Fibroblast of the aortic adventitia (primary cell): ENCODE measurements at places on chromosomes 4 and X. TPM values are rescaled to one million over a fixed set of nuclear protein-coding genes. Genes with fewer than 3 reads are reported as not detected.

The DMD gene
- 10.3 and 30.3 TPM in 2 replicates for total RNA-seq

The TMSB15A gene
- total RNA-seq, result 1.4 TPM in 1 of 2 replicates, not detected in the other

The ZC4H2 gene
- 7.5 and 13.2 TPM in 2 replicates for total RNA-seq

The SRPX gene
- 142 and 242 TPM in 2 replicates for total RNA-seq

The SRPK3 gene
- 0.54 TPM in 1 of 2 replicates, not detected in the other for total RNA-seq

DNA sequence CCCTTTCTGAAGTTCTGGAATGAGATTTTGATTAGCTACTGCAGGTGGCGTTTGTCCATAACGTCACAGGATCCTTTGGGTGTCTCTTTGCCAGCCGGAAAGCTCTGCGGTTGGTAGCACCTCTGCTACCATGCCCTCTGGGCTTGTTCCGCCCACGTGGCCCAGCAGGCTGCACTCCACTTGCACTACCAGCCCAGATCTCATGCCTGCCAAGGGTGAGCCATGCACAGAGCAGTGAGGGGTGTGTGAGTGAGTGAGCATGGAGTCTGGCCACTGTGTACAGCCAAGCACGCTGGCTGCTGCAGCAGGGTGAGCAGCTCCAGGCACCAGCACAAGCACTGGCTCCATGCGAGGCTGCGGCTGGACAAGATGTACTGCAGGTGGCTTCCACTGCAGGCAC, 6.6 kb upstream of the HNRNPD start:
- DNase-seq, result no peak

DNA sequence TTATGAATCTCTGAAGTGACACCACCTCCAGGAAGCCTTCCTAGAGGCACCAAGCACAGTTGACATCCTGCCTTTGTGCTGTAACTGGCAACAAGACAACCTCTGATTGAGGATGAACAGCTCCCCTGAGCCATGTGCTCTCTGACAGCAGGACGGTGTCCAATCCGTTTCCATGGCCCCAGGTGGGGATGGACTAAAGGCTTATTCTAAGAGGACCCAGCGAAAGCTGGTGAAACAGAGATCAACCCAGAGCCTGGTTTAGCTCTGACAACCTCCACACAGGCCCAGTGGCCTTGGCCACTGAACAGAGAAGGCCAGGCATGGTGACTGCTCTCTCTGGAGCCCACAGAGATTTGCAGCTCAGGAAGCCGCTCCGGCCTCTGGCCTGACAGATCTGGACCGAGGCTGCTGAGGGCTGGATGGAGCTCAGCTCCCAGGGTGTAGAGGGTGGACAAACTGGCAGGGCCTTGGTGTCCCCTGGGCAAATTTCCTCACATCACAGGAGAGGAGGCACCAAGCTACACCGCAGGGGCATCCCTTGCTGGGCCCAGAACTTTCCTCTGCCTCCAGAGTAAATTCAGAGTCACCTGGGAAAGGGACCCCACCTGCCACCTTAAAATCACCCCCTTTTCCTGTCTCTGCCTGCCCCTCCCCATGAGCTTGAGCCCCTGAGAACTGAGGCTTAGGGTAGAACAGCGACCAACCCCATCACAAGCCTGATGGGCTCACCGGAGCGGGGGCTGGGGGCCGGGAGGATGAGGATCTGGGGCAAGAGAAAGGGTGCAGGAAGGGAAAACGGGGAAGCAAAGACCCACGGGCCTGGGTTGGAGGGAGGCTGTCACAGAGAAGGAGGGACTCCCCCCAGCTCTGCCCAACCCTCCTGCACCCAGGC, 40.2 kb downstream of the HMX1 start:
- DNase-seq, result no peak

DNA sequence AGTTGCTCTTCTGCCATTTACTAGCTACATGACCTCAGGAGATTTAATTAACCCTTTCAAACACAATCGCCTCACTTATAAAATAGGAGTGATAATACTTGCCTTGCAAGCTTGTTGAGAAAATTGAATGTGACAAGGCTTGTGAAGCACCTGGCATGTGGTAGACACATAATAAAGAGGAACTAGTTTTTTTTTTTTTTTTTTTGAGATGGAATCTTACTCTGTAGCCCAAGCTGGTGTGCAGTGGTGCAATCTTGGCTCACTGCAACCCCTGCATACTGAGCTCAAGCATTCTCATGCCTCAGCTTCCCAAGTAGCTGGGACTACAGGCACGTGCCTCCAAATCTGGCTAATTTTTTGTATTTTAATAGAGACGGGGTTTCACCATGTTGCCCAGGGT, 73.7 kb upstream of the STIM2 start:
- no peak for DNase-seq

GRCh38 chr4:18100657-18101056, 79.1 kb upstream of the LCORL start:
- no peak for DNase-seq

DNA sequence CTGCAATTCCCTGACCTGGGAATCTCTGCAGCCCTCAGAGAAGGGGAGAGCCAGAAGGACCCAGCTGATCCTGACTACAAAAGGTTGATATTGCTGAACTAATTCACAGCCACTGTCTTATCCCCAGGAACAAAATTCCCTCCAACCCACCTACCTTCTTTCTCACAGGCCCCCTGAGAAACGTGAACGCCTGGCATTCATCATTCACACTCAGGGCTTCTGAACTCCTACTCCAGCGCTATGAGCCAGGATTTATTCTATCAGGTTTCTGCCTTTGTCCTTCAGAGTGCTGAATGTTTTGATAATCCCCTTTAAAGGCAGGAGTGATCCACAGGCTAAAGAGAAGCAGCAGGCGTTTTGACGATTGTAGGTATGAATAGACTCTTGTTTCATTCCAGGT, 76.5 kb downstream of the KCNIP4 start:
- DNase-seq, result no peak

DNA sequence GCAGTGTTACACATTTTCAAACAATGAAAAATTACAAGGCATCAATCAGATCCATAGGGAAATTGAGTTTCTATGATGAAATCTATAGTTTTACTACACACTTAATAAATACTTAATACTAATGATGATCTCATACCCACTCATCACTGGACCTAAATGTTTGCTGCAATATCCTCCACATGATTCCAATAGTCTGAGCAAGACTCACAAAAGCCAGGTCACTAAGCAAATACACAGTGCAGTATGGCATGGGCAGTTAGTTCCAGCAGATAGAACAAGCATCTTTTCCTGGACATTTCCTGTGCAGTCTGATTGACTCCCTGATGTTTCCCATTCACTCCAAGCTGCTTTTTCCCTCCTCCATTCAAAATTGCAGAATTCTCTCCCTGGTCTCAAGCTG, 109.0 kb upstream of the ATOH1 start:
- DNase-seq, result no peak

DNA sequence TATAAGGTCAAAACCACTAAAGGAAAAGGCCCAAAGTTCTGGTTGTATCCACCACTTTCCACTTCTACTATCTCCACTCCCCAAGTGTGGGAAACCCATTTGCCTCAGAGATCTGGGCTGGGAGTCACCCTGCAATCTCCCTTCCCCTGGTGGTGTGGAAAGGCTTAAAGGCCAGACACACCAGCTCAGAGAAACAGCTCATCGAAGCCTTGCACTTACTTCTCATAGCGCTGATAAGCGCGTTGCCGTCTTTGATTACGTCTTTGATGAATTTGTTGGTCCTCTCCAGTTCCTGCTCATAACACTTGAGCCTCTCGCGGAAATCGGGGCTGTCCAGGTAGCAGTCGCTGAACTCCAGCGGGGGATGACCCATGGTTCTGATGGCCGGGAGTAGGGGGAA, 647 bp downstream of the OPHN1 start:
- DNase-seq, result peak; percentile 56

GRCh38 chr4:118888666-118889311, at the start of gene SYNPO2:
SYNPO2 (plus strand) TSS chr4:118888854; CDS start chr4:118889037, 183 bp downstream.
- DNase-seq, result peak; percentile 90

- no peak for DNase-seq
Observed at GRCh38 chr4:152115794-152116193, 355.0 kb upstream of the GATB start.

DNA sequence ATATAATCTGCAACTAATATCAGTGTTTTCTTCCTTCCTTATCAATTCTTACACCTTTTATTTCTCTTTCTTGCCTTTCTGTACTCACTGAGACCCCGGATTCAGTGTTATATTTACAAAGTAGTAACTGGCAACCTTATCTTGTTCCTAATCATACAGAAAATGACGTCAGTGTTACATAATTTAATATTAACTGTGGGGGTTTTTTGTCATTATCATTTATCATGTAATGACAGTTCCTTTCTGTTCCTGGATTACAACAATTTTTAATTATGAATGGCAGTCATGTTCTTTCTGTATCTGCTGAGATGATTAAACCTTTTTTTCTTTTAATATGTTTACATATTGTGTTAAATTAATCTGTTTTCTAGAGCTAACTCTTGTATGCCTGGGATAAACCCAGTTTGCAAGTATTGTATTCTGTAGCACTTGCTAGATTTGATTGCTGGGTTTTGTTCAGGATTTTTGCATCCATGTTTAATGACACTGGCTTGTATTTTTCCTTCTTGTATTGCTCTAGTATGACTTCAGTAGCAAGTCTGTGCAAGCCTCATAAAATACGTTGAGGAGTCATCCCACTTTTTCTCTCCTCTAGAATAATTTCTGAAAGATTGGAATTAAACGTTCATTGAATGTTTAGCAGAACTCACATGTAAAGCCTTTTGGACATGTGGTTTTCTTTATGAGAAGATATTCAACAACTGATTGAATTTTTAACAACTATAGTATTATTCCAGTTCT, 10.4 kb upstream of the HSPA4L start:
- DNase-seq, result no peak

DNA sequence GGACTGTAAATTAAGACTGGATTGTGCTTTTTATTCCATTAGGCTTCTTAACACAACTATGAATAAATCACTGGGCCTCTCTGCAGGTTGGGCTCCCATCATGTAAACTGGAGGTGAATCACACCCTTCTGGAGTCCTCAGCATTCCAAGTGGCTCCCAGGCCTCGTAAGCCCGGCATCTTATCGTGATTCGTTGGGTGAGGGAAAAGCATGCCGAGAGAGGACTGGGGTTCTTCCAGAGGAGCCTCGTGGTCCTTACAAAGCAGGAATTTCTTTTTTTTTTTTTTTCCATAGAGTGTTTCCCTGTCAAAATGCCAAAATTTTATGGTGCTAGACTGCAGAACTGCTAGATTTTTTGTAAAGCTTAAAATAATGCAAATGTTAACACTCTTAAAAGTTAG, 20.0 kb downstream of the CLDN22 start:
- peak; percentile 55 for DNase-seq
